ENCODE measurements at places on chromosomes 3 and 15.

DNA sequence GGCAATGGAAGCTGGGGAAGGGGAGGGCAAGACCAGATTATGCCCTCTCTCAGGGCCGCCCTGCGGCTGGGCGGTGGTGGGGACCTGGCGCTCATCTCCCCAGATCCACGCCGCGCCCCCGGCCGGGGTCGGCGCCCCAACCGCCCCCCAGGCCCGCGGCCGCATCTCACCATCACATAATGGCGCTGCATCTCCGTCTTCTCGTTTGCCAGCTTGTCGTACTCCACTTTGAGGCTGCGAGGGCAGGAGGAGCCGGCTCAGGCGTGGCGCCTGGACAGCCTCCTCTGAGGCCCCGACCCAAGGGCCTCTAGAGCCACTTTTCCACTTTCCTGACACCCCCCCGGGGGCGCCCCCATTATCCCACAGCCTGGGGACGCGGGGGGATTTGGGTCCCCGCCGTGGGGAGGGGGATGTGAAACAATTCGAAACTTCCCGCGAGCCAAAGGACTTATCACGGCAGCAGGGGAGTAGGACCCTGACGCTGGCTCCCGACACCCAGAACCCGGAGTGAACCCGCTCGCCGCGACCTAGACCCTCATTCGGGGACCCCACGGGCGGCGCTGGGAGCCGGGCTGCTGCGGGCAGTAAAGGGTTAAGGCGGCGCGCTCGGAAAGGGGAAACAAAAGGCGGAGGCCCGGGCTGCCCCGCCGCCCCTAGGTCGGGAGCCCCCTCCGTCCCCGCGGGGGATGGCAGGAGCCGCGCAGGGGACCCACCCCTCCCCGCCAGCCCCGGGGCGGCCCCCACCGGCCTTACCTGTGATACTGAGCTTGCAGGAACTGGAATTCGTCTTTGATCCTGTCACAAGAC, 2.1 kb downstream of the TLE3 start:
- DNase-seq: no peak

- no peak for DNase-seq
Observed at GRCh38 chr3:100993309-100993708, at the start of gene ABI3BP. ABI3BP (minus strand) TSS chr3:100993421; CDS start chr3:100993384, 37 bp downstream.

- no peak for DNase-seq
Observed at GRCh38 chr15:66046751-66047150, 177.5 kb downstream of the RAB11A start.

DNA sequence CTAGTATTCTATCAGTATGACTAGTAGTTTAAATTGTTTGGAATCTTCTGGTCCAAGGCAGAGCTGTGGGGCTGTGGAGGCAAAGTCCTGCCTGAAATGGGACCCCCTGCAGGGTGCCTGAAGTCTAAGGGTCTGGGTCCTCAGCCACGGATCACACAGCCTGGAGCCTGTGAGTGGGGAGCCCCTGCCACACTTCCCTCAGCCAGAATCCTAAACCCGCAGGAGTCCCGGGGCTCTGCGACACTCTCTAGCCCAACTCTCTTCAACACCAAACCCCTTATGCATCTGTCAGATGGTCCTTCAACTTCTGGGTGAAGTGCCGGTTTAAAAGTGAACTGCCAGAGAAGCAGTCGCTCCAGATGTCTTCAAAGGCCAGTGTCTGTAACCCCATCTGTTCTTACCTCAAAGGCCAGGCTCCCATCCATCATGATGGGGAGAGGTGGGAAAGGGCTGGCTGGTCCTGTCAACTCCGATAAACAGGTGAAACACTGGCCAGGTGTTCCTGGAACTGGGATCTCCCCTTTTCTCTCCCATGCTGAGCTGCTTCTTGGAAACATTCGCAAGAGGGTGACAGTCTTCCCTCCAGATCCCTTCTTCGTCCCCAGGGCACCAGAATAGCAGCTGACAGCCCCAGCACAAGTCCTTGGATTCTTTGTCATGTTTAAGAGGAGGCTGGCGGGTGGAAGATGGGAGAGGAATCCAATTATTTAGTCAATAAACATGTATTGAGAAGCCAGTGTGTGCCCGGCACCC, 45.6 kb downstream of the CPN2 start:
- no peak for DNase-seq

- DNase-seq: no peak
Observed at GRCh38 chr3:82259994-82260393, 498.5 kb upstream of the GBE1 start.

DNA sequence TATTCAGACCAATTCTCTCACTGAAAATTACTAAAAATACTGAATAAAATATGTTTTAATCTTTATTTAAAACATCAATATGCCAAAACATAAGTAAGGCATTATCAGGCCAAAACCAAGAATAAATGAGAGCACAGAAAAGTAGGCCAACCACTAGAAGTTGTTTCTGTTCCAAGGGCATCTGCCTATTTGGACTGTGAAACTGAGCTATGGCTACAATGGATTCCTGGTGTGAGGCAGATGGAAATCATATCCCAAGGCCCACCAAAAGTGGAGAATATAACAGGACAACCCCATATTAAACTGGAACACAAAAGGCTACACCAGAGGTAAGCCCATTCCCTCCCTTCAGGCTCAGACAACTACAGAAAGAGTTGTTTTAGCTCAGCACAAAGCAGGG, 302.8 kb upstream of the IL12A start:
- DNase-seq: no peak
